ENCODE measurements at places on chromosomes 4 and X.
A peak's percentile ranks its signal among the peaks of the same experiment; 100 is the strongest.

DNA sequence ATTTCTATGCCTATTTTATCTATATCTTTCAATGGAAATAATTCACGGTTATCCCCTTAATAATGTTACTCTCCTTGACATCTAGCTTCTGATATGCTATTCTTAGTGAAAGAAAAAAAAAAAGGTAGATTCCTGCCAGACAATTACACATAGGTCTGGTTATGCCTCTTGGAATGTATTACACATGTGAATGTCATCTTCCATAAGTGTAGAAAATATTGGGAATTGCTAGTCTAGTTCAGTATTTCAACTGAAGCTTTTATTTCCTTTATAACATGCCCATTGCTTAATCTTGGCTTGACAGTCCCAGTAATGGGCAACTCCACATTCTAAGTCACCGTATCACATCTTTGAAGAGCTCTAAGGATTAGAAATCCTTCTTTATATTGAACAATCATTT lies 25.4 kb upstream of the PPP1R2C start:
- DNase-seq = no peak

- DNase-seq = no peak
Measured at GRCh38 chr4:23937173-23937572, 47.3 kb upstream of the PPARGC1A start.

DNA sequence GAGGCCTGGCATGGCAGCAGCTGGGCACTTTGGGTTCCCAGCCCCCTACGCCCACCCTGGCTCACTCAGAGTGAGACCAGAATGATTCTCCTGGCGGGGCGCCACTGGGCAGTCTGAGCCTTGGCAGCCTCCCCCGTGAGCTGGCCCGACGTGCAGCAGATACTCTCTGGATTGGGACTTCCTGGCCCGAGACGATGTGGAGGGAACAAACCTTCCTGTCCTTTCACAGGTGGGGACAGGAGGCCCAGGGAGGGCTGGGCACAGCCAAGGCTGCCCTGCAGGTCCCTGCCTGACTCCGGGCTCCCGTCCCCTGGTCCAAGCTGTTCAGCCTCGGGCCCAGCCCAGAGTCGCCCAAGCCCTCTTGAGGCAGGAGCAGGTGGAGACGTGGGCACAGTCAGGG lies 17.9 kb upstream of the ADD1 start:
- DNase-seq = no peak

- DNase-seq = no peak
Measured at GRCh38 chr4:25978327-25978726, 64.3 kb downstream of the SMIM20 start.

- no peak for DNase-seq
Measured at GRCh38 chr4:92847026-92847425, 543.3 kb downstream of the GRID2 start.

- DNase-seq = no peak
Measured at GRCh38 chrX:12954981-12955380, 19.9 kb upstream of the TMSB4X start.

- DNase-seq = no peak
Measured at GRCh38 chrX:1400742-1401471, 9.0 kb upstream of the SLC25A6 start.

DNA sequence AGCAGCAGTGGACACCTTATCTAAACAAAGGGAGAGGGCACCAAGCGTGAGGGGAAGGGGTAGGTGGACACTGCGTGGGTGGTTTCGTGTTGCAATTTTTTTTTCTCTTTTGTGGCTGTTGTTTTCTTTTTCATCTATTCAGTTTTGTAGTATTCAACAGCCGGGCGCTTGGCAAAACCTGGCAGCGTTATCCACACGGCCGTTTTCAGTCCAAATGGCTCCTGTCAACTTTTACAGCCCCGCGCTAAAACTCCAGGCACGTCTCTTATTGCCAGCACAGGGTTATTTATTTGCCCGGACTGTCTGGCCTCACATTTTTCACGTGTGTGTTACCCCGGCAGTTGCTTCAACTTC lies 192.2 kb downstream of the BCOR start:
- DNase-seq = no peak

- no peak for DNase-seq
Measured at GRCh38 chrX:95071052-95071451, 1397.0 kb downstream of the FAM133A start.

DNA sequence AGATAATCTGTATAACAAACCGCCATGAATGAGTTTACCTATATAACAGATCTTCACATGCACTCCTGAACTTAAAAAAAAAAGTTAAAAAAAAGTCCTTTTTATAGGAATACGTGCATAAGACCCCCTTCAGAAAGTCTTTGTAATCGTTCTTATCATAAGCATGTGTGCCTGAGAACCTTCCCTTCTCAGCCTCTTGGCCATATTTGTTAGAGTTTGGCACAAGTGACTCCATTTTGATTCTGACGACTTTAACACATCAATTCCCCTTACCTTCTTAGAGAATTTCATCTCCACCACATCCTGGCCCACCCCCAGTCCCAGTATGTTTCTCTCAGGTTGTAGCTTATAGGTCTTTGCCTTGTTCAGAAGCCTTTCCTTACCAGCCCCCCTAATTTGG lies 16.0 kb upstream of the ANXA5 start:
- no peak for DNase-seq

DNA sequence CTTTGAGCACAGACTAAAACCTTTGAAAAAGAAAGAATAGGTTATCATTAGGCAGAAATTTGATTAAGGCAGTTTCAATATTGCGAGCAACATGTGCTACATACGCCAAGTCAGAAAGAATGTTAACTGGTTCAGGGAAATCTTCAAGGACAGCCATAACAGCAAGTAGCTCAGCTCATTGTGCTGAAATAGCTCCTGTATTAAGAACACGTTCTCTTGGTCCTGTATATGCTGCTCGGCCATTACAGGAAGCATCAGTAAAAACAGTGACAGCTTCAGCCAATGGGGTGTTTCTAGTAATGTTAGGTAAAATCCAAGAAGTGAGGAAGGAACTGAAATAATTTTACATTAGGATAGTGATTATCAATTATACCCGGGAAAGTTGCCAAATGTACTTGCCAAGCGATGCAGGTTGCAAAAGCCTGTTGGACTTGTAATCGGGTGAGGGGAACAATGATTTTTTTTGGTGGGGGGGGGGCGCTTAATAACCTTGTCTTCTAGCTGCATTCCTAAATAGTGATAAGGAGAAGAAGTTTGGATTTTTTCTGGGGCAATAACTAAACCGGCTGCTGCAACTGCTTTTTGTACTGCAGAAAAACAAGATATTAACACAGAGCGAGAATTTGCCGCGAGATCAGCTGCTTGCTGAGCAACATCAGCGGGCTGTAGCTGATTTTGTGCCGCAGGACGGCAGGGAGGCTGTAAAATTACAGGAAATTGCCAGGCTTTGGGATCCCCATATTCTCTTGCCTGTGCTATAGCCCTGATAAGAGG lies 49.4 kb upstream of the RASSF6 start:
- no peak for DNase-seq

DNA sequence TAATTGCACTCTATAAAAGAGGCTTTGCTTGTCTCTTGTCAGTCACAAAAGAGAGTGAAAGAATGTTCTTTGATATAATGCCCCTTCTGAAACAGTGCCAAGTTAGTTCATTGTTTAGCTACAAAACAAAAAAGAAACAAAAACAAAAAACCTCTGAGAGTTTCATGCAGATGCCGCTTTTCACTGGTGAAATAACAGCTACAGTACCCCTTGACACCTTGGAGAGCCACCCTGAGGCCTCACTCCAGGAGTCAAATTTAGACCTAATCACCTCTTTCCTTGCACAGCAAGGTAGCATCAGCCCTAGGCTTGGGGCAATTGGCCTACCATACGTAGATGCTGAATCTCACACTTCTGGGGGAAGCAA lies 185.2 kb downstream of the UNC5C start:
- no peak for DNase-seq

DNA sequence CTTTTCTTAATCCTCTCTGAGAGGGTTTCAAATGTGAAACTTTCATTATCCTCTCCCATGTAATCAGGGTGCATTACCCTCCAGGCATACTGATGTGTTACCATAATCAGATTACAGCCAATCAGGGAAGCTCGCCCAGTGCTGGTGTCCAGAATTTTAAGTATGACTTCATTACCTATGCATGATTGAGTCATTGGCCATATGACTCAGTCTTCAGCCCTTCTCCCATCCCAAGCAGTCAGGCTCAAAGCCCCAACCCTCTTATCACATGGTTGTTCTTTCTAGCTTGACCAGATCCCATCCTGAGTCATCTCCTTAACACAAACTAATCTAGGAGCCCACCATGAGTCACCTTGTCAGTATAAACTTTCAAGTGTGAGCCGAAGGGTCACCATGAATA lies 1668.1 kb upstream of the AGA start:
- DNase-seq = no peak

DNA sequence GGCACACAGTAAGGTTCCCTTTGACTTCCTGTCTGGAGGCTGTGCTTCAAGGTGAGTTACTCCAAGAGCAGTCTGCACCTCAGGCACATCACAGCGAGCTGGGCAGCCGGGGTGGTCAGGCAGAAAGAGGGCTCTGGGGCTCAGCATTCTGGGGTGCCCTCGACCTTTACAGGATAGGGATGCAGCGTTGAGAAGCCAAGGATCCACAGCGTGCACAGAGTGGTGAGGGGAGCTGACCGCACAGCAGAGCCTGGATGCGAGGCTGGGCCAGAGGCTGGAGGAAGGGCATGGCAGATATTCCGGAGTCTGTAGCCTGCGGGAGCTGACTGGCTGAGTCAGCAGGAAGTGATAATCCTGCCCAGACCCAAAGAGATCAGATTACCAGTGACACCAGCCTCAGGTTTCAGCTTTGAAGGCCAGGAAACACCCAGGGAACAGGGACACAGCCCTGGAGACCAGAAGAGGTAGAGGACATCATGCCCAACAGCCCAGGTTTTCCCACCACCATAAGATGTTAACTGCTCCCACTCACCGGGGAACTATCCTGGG lies 38.4 kb upstream of the PDLIM3 start:
- DNase-seq = no peak

DNA sequence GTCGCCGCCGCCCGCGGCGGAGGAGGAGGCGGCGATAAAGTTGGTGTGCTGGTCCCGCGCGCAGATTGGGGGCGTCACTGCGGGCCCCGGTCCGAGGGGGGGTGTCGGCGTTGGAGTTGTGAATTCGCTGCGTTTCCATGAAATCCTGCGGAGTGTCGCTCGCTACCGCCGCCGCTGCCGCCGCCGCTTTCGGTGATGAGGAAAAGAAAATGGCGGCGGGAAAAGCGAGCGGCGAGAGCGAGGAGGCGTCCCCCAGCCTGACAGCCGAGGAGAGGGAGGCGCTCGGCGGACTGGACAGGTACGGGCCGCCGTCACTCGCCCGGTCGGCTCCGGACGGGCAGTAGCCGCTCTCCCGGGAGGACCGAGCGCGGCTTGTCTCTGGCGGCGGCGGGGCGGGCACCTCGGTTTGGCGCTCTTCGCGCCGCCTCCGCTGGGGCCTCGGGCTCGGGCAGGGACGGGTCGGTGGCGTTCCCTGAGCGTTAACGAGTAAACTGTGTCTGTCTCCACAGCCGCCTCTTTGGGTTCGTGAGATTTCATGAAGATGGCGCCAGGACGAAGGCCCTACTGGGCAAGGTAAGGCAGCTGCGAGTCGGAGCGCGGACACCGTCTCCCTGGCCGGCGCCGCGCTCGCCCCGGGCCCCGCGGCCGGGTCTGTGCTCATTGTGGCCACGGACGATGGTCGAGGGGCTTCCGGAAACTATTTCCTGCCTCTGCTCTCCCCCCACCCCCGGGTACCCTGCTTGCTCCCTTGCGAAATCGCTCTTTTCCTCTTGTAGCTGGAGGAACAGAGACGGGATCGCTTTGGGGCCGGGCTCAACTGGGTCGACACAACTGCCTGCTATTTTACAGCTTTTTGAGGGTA lies 658 bp downstream of the KDM6A start:
- DNase-seq = peak; percentile 36

DNA sequence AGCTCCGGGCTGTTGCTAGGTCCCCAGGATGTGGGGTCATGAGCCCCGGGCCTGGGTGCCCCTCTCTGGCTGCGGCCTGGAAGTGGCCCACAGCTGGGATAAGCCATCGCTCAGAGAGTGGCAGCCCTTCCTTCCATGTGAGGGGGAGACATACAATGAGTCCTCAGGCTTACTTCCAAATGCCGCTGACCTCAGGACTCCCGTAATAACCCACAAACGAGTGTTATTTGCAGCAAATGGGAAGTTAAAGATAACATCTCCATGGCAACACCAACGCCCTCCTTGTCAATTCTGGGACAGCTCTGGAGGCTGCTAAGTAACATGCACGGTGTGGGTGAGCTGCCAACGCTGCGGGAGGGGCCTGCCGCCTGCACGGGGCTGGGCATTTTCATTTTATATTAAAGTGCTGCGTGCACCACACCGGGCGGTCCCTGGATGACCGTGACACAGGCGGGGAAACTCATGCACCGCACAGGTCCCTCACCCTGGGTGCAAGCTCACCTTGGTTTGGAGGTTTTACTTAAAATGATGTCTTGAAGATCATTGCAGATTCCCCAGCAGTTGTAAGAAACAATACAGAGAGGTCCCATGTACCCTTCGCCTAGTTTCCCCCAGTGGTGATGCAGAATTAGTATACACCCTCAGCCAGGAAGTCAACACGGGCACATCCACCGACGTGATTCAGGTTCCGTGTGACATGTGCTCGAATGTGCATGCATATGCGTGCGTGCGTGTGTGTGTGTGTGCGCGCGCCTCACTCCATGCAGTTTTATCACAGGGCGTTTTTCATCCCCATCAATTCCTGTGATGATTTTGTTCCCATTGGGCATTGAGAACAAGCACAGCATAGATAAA lies 79.4 kb downstream of the ABLIM2 start:
- no peak for DNase-seq

GRCh38 chr4:39660045-39660444 lies 21.4 kb upstream of the SMIM14 start:
- no peak for DNase-seq

GRCh38 chrX:78314561-78314960 lies 12.8 kb downstream of the CYSLTR1 start:
- no peak for DNase-seq

DNA sequence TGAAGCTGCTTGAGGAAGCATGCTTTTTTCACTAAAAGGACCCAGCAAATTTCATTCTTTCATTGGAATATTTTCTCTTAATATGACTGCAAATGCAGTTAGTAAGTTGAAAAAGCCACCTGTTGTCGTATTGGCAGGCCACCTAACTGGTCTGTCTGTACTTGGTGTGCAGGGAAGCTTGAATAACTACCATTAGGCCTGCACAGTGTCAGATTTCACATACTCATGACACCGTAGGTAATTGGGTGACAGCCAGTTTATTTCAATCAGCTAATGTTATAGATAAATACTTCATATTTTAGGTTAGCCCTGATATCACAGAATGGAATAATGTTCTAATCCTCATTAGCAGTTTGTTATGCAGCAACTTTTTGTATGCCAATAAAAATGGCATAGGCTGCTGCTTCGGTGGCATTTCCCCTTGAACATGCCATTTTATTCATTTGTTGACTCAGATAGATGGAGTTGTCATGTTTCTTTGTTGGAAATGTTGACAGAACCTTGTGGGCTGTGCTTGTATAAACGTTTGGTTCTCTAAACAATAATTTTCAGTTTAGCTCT lies 173.7 kb downstream of the RPA4 start:
- DNase-seq = no peak

DNA sequence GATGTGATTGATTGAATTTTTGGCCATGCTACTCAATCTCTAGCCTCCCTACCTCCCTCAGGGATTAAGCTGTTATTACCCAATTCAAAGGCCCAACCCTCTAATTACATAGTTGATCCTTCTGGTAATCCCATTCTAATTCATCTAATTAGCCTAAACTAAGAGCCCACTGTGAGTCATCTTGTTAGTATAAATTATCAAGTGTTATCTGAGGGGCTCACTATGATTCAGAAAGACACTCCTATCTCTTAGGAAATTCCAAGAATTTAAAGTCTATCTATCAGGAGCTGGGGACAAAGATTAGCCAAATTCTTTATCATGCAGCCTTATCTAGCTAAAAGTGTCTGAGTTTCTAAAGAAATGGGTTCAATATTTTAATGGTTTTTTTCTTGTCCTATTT lies 32.9 kb upstream of the VEGFC start:
- no peak for DNase-seq

All from activated CD4-positive, alpha-beta T cell treated with anti-CD3 and anti-CD28 coated beads, Interleukin-2, amount 10 ng/mL, durations not matched to agents 7 days and 5 days (primary cell).